ENCODE measurements at places on chromosomes 7 and 10. TPM values are rescaled to one million over a fixed set of nuclear protein-coding genes. Genes with fewer than 3 reads are reported as not detected.

The CAV2 gene
- 316 TPM for total RNA-seq

- no peak for DNase-seq
Measured at GRCh38 chr7:37372750-37373149, 75.9 kb downstream of the ELMO1 start.

GRCh38 chr7:98930464-98930863, 52.1 kb downstream of the TRRAP start:
- no peak for DNase-seq

DNA sequence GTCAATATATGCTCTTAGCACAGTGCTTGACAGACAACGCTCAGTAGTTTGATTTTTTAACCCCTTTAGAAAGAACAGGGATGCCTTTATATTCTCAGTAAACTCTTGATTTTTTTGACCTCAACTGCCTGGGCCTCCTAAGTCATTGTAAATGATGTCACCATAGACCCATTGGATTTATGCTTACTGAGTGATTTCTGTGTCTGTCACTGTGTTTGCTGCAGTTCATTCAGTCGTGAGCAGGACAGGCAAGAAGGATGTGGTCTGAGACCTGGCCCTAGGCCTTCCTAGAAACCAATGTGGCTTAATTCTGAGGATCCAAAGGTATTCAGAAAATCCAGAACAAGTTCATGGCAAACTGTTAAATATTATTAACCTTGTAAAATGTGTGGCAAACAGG, 868.1 kb downstream of the XPNPEP1 start:
- DNase-seq, result no peak

- DNase-seq, result peak; percentile 79
Measured at GRCh38 chr7:80622541-80622940, 15.9 kb upstream of the CD36 start.

DNA sequence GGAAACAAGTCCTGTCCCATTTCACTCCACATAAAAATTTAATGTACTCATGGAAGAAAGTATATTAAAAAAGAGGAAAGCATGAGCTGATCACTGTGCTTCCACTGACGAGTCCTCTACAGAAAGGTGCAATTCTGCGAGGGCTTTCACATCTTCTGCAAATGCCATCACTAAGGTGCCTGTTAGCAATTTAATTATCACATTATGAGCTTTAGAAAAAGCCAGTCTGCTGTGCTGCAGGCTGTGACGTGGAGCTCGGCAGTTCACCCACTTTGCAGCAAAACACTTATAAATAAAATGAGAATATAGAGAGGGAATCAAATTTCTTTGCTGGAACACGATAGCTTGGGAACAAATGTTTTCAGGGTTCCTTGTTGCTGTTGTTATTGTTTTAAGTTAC, 22.5 kb upstream of the NEUROD6 start:
- DNase-seq, result no peak

Measured in LHCN-M2 (cell line).